ENCODE measurements at places on chromosomes 11 and 22.

DNA sequence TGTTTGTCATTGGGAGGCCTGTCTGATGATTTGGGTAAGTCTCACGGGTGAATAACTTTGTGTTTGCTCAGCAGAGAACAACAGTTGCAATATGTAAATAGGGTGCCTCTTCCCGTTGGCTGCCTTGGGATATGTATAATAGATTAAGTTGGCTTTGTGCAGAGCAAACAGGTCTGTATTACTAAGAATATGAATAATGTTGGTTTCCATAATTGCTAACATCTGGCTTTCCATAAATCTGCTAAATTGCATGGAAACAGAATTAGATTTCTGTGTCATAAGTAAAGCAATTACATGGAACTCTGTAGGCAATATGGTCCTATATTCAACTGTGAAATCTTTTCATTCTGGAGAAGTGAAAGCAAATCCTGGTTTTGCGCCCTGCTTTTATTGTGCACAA lies 636.0 kb upstream of the ANO5 start:
- DNase-seq = no peak

GRCh38 chr11:78676026-78676557 lies 101.4 kb upstream of the NARS2 start:
- no peak for DNase-seq

DNA sequence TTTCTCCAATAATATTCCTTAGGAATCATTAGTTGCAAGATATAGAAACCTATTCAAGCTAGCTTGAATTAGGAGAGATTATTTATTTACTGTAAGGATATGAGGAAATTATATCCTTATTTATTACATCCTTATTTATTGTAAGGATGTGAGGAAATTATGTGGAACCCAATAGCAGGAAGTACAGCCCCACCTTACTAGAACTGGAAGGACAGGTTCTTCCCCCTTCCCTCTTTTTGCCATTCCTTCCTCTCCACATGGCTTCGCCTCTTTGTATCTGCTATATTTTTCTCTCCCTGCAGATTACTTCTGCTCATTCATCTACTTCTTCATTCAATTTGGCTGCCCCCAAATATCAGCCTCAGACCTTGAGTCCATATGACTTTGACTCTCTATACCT lies 49.5 kb upstream of the B3GNT6 start:
- no peak for DNase-seq

- DNase-seq = no peak
Measured at GRCh38 chr11:9797300-9797699, 133.4 kb downstream of the SWAP70 start.

DNA sequence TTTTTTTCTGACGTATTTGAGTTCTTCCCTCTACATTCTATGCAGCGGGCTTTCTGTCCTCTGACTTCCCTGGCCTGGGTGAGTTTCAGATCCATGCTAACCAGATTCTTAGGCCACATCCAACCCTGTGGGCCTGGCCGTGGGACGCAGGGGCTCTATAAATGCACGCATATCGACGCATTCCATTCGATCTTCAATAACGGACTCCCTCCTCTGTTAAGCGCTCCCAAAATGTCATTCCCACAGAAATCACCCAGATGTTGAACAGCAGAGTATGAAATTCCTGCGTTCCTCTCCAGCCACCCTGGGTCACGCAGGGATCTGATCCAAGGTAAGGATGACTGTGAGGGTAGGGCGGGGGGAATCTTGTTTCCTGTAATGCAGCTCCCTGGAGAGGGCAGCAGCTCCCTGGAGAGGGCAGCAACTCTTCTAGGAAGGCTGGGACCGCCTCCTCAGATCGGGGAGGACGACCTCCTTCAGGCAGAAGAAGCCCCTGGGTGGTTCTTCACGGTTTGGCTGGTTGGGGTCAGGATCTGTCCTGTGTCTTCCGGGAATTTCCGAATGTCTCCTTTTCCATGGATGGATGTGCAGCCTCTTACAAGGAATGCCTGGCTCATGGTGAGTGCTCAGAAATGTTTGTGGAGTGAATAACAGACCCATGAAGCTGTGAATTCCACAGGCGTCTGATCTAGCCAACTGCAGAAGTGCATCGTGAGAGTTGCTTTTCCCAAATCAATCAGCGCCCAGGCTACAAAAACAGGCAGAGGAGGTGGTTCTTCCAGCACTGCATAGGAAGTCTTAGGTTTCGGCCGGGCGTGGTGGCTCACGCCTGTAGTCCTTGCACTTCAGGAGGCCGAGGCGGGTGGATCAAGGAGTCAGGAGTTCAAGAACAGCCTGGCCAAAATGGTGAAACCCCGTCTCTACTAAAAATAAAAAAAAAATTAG lies 12.2 kb downstream of the MRGPRD start:
- DNase-seq = no peak

- no peak for DNase-seq
Measured at GRCh38 chr22:34067031-34067430, 146.8 kb upstream of the LARGE1 start.

GRCh38 chr22:19360300-19360792 lies 68.8 kb upstream of the CLTCL1 start:
- no peak for DNase-seq

DNA sequence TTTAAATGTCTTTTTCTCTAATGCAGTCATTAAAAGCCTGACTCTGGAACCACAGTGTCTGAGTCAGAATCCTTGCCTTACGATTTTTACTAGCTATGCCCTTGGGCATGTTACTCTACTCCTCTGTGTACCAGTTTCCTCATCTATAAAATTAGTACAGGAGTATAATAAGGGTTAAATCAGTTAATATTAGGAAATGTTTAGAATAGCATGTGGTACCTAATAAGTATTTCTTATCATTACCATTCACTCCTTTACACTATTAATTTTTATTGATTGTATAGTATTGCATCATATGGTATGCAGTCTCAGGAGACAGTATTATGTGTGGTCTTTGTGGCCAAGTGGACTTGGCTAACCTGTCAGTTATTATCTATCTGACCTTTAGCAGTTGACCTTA lies 68.2 kb downstream of the METTL15 start:
- DNase-seq = no peak

DNA sequence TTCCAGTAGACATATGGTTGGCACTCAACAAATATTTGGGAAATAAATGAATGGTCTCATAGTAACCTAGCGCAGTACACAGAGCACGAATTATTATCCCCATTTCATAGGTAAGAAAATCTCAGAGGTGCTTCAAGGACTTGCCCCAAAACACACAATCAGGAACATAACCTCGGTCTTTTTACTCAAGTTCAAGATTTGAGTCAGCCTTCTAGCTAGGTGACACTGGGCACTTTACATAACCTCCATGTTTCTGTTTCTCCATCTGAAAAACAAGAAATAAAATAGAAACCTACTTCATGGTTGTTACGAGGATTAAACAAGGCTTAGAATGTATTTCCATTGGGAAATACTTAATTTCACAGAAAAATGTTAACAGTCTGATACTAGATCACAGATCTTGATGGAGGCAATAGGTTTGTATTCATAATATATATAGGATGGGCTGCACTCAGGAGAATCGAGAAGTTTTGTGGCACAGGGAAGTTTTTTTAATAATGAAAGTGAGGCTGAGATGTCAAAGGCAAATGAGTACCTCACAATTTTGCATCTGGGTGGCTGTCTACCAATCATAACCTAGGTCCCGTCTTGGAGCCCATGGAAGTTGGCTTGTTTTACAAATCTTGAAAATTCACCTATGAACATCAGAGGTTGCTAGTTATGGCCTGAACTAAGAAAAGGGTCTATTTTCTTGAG lies 147.4 kb upstream of the ZC3H12C start:
- DNase-seq = no peak

- peak; percentile 57 for DNase-seq
Measured at GRCh38 chr11:59550842-59551658, 39.7 kb downstream of the OR4D9 start.

- DNase-seq = no peak
Measured at GRCh38 chr11:47109051-47109726, 67.5 kb downstream of the ARFGAP2 start.

DNA sequence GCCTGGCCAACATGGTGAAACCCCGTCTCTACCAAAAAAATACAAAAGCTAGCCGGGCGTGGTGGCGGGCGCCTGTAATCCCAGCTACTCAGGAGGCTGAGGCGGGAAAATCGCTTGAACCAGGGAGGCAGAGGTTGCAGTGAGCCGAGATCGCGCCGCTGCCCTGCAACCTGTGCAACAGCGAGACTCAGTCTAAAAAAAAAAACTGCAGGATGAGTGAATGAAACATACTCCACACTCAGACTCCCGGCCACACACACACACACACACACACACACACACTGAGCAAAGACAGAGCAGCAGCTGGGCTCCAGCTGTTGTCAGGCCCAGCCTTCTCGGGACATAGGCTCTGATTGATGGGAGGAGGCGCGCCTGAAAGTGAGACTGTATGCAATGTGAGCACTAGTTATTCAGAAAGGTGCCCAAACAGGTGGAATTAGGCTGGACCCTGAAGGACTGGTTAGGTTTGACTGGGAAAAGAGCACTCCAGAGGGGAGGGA lies 1.5 kb upstream of the PLEKHA7 start:
- DNase-seq = no peak

GRCh38 chr11:107040433-107041087 lies 22.3 kb upstream of the GUCY1A2 start:
- DNase-seq = no peak

- DNase-seq = no peak
Measured at GRCh38 chr11:44421090-44421675, 111.2 kb upstream of the ALX4 start.

GRCh38 chr11:67561971-67562619 lies 21.5 kb upstream of the GSTP1 start:
- no peak for DNase-seq

DNA sequence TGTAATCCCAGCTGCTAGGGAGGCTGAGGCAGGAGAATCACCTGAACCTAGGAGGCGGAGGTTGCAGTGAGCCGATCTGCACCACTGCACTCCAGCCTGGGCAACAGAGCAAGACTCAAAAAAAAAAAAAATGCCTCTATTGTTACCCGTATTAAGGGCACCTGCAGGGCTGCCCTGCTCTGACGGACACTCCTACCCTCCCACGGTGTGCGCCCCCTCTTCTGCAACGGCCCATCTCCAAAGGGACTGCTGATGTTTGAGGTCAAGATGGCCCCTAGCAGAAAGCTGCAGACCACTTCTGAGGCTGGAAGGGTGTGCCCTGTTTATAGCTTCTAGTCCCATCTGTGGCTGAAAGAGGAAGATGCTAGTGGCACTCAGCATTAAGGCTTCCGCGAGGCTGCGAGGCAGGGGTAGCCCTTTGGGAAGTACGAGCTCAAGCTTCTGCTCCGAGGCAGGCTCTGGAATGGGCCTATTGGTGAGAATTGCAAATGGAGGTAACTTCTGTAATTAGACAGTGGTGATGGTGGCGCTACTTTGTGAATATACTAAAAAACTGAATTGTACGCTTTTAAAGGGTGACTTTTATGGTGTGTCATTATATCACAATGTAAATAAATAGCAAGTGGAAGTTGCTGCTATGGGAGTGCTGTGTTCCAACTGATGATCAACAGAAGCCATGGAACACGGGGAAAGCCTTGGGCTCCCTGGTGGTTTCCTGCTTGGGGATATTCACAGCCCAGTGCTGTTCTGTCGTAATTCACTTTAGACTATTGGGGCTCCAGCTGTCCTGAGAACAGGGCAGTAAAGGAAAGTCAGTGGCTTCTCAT lies 24.3 kb downstream of the ARFGAP2 start:
- DNase-seq = no peak

- no peak for DNase-seq
Measured at GRCh38 chr11:42315267-42315666, 855.8 kb upstream of the LRRC4C start.

- DNase-seq = no peak
Measured at GRCh38 chr11:39190751-39191150, 2268.7 kb downstream of the LRRC4C start.

DNA sequence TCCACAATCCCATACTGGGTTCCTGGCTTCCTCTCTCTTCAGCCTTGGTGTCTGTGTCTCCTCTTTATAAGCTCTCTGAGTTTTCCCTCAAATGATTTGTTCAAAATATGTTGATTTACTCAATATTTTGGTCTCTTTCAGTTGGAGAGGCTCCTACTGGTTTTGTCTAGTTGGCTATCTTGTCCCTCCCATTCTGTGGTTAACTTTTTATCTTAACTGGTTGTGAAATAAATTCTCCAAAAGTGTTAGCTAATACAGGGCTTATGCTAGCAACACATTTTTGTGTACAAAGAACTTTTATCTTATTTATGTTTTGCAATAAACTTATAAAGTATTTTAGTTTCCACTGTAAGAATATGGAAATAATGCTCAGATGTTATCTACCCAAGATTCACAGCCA lies 200.9 kb downstream of the AASDHPPT start:
- DNase-seq = no peak

DNA sequence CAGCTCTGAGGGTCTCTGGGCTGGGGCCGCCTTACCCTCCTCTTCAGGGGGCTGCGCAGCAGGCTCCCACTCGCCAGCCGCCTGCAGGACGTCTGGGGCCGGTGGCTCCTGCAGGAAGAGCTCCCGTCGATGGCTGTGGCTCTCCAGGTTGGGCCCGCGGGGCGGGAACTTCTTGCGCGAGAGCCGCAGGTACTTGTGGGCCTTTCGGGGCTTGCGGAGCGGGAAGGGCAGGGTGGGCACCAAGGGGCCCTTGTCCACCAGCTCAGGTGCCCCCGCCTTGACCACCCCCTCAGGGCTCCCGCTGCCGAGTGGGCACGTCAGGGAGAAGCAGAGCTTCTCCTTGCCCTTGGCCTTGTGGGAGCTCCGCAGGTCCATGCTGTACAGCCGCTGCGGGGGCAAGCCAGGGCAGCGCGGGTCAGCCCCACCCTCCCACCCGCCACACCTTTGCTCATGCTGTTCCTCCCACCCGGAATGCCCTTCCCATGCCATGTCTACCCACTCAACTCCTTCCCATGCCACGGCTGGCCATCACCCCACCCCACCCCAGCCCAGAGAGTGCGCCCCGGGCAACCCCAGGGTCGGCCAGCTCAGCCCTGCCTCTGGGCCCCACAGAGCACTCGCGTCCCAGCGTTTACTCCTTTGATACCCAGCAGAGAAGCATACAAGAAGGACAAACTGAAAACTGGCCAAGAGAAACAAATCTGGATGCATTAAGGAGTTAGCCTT lies 18.0 kb downstream of the CBX7 start:
- no peak for DNase-seq

GRCh38 chr11:111098091-111098490 lies 147.4 kb upstream of the POU2AF2 start:
- DNase-seq = no peak

DNA sequence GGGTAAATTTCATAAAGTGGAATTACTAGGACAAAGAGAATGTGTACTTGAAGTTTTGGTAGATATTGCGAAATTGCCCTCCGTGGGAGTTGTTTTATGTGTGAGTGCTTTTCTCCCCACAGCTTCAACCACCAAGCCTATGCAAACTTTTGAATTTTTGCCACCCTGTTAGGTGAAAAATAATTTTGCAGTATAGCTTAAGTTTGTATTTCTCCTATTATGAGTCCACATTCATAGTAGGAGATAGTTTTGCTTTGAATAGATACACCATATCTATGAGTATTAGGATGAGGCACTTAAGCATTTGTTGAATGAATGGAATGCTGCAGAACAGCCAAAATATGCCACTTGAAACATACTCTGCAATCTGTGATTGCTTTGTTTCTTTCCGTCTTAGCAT lies 43.6 kb downstream of the UVRAG start:
- DNase-seq = no peak

All from amygdala (tissue), 56 donors.